ENCODE measurements at places on chromosomes 3 and 15.
A peak's percentile ranks its signal among the peaks of the same experiment; 100 is the strongest.

DNA sequence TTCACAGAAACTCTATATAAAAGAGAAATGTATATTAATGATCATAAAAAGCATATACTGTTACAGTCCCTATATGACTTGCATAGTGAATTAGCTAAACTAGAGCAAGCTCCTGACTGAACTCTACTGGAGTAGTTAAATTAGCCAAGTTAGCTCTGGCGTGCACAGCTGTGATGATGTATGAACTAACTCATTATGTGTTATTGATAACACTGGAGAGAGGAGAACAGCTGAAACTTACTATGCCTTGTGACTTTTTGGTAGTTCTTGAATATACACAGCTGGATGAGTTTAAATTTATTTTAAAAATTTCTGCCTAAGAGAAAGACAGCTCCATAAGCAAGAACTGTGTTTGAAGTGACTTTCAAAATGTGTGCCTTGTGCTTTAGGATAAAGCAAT, 8.1 kb downstream of the TIPARP start:
- DNase-seq: no peak

GRCh38 chr3:14377838-14378169, 24.6 kb upstream of the SLC6A6 start:
- DNase-seq: peak; percentile 26

DNA sequence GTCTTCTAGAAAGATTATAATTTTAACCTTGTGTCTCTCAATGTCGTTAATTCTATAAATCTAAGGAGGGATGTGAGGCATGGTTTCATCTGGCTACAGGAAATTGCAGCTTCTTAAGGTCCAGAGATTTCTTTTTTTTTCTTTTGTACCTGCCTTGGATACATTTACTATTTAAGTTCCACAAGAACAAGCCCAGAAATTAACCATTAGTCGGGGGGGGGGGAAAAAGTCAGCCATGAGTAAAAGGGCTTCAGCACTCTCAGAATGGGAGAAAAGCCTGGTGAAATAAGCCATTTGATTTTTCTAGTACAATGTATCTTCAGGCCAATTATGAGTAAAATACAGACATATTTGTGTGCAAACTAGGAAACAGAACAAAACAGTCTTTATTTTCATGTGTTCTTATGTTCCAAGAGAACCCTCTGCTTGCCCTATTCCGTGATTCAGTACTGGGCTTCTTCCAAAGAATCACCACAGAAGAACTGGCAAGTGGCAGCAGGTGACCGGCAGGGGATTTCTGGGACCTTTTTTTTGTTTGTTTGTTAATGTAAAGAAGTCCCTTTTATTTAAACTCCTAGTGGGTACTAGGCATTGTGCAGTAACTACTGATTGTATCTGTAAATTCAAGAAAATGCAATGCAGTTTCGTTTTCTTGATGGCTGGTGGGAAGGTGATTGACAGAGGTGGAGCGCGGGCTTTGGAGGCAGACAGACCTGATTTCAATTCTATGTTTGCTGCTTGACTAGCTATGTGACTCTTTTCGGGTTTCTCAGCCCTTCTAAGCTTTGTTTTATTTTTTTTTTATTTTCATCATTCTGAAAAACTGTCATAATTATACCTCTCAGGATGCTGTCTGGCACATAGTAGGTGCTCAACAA, 82.5 kb downstream of the PEX5L start:
- no peak for DNase-seq

GRCh38 chr3:157876556-157876955, 229.7 kb downstream of the SHOX2 start:
- DNase-seq: no peak

DNA sequence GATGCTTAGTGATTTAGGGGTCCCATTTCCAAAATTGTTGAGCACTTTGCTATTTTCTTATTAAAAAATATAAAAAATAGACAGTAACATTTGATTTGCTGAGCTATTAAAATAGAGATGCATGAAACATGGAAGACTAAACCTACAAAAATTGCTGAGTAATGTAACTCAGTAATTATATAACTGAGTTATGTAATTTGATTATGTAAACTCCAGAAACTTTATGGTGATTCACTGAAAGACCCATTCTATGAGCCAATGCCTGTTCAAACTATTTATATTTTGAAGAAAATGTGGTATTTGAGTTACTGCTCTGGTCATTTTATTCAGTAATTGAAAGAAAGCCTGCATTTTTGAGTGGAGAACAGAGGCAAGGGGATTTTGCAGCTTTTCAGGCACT, 1221.5 kb upstream of the ALCAM start:
- no peak for DNase-seq

DNA sequence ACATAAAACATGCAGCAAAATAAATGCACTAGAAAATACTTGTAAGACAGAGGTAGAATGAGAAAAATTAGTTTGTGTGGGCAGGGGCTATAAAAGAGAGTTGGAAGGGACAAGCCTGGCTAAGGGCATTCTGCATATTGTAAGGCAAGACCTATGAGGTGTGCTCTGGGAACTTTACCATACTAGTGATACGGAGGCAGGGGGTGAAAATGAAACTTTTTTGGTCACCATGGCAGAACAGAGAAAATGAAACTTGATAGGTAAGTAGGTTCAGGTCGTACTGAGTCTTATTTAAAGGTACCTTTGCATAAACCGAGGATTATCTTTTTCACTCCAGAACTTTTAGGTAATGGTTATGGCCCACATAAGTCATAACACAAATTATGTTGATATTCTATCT, 74.7 kb upstream of the ACKR4 start:
- DNase-seq: no peak
